ENCODE measurements at places on chromosomes 5 and 9.
A peak's percentile ranks its signal among the peaks of the same experiment; 100 is the strongest.

- no peak for DNase-seq
Observed at GRCh38 chr5:60888359-60889061, 44.4 kb upstream of the ELOVL7 start.

DNA sequence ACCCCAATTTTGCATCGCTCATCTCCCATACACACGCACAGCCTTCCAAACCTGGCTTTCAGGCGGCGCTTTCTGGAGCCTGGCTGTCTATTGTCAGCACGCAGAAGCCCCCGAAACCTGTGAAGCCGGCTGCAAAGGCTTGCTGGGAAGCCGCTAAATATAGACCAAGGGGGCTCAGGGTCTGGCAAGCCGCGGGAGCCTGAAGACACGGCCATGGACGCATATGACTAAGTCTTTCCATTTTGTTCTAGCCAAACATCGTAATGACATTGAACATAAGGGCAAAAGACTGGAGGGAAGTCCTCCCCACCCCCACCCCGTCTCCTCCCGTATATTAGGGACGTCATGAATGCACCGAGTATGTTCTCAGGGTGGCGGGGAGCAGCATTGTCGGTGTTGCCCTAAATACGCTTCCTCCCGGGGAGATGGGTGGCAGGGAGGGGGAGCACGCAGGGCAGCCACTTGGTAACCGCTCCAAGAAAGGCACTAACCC is 1.1 kb downstream of the CTNND2 start:
- no peak for DNase-seq

DNA sequence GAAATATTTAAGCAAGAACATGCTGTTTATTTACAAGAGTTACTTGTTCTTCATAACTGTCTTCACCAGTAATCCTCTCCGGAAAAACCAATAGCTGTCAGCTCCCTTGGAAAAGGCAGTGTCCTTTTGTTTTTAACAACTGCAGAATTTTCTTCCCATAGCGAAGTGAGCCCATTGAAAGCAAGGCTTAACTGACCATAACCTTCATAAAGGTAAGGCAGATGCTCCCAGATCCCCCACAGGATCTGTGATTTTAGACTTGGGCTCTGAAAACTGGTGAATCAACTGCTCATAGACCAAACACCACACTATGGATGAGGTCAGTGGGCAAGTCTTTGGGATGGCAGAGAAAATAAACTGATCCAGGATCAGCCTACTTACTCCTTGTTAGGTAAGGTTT is 155.0 kb downstream of the GLIS3 start:
- no peak for DNase-seq

- DNase-seq, result no peak
Observed at GRCh38 chr5:114360816-114361723, 800 bp upstream of the KCNN2 start.

GRCh38 chr5:65103756-65104440 is 335.2 kb downstream of the CWC27 start:
- DNase-seq, result no peak

DNA sequence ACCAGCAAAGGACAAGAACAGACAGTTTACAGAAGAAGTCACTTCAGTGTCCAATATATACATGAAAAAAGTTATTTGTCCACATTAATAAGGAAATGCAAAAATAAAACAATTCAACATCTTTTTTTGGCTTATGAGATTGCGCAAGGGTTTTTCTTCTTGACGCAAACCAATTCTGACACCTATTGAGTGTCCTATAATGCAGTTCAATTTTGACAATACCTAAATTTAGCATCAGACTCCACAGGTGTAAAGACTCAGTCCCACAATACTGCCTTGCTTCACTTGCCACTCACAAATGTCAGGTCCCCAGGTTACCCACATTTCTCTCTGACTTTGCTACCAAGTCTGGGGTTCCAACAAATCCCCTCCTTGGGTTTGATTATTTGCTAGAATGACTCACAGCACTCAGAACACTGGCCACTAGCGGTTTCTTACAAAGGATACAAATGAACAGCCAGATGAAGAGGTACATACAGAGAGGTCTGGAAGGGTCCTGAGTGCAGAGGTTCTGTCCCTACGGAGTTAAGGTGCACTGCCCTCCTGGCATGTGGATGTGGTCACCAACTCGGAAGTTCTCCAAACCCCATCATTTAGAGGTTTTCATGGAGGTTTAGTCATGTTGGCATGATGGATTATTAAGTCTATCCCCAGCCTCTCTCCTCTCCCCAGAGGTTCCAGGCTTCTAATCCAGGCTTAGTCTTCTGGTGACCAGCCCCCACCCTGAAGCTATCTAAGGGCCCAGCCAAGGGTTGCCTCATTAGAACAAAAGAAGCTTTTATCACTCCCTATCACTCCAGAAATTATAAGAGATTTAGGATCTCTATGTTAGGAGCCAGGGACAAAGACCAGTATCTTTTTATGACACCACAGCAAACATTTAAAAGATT is 27.0 kb upstream of the SLC22A5 start:
- DNase-seq, result no peak

DNA sequence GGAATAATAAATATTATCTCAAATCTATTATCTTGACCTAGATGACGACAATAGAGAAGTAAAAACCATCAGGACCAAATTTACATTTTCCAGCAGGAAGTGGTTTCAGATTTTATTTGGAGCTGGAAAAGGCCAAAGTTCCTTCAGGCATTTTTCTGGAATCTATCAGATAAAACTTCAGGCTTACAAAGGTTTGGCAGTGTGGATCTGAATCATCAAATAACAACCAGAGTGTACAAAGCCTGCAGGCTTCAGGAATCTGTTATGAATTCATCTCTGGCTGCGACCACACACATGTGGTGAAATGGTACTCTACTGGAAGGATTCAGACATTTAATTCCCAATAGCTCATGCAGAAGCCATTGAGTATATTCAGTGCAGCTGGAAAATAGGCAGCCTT is 726.4 kb upstream of the GRAMD2B start:
- no peak for DNase-seq

GRCh38 chr5:108727651-108728565 is 19.8 kb upstream of the FER start:
- peak; percentile 34 for DNase-seq

DNA sequence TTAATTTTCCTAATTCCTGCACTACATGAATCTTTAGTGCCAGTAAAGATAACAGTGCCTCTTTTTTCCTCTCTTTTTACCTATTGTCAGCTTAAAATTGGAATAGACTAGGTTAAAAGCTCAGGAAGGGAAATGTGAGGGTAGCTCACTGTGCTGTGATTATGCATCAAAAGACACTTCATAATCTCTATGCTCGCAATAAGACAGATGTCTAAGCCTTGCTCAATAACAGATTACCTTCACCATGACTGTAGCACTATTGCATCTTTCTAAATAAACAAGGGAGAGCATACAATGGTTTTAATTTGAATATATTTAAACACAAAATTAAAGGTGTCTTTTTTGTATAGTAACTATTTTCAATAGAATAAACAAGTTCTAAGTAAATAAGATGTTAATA is 130.1 kb downstream of the FBN2 start:
- no peak for DNase-seq

DNA sequence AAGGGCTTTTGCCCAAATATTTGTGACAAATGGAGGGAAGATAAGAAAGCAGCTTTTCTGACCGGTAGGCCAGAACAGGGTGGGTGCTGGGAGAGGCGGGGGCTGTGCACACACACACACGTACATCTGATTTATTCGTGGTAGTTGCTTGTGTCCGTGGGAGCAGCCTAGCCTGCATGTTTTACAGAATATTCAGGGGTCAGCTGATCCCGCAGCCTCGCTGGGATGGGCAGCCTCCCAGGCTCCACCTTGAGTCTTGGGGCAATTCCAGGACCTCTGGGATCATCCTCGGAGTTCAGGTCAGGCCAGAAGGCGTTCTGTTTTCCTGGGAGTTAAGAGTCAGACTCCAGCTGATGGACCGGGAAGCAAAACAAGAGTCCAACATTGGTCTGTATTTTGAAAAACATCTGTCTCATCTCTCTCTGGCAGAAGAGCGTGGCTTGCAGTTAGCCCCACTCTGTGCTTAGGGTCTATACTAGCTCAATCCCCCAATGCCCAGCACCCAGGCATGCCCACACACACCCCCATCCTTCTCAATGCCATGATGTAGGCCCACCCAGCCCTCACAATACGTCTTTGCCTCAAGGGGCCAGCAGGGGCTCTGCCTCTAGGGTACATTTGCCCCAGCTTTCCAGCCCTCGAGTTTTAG is 210.6 kb downstream of the GOLPH3 start:
- DNase-seq, result no peak

- DNase-seq, result no peak
Observed at GRCh38 chr9:80158131-80158530, 586.4 kb downstream of the TLE4 start.

- no peak for DNase-seq
Observed at GRCh38 chr5:140806834-140807775, at the start of gene PCDHA4. Gene PCDHA4 (plus strand): TSS chr5:140807068.

- DNase-seq, result no peak
Observed at GRCh38 chr9:131731644-131732043, 8.2 kb downstream of the RAPGEF1 start.

DNA sequence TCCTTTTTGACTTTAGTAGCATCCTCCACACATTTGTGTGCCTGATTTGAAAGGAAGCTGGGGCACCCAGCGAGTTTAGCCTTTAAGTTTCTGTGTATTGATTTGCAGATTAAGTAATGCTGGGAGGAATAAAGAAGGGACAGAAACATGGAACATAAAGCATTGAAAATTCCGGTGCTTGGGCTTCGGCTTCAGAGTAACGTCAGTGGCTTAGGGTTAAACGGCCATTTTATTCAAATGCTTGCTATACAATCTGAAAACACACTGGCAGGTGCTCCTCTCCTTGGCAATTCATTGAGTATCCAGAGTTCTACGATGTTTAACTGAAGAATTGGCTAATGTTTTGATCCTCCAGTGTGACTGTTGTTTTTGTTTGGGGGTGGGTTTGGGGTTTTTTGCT is 58.0 kb upstream of the FSD1L start:
- DNase-seq, result no peak

DNA sequence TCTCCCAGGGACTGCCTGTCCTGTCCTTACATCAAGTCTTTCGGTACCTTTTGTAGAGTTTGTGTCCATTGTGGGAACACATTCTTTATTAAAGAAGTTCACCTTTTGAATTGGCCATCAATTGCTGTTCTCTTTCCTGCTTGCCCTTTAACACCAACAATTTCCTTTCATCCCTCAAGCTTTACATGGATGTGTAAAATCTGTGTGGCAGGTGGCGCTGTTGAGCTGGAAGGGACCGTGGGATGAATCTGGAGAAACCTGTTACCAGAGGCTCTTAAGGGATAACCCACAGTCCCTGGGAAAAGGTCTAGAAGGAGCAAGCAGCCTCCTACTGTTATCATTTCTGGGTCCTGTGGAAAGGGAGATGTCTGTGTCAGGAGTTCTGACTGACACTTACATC is 7.9 kb upstream of the ZFP62 start:
- DNase-seq, result peak; percentile 38

DNA sequence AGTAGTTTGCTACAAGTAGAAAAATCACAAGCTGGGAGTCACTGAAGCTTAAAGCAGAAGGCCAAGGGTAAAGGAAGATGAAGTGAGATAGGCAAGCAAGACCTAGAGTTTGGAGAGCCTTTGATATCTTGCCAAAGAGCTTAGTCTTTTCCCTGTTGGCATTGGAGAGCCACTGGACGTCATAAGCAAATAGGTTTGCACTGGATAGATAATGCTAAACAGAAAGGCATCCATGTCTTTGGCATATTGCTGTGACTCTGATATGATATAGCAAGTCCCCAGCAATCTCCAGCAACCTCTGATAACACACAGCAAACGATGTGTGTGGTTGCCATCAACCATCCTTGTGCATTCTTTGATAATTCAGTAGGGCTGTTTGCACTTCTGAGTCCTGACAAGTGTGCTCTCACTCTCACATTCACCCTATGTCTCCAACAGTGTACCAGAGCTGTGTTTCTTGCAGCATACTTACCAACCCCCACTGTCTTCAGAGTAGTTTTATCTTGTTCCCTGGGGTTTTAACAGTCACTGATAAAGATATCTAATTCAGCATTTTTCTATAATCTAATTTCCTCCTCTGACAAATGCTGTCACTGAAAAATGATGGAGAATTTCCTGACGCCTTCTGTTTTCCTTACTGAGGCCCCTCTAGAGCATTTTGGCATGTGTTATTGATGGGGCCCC is 16.9 kb upstream of the FREM1 start:
- DNase-seq, result no peak
